ENCODE measurements at places on chromosomes 4 and X.
A peak's percentile ranks its signal among the peaks of the same experiment; 100 is the strongest.

DNA sequence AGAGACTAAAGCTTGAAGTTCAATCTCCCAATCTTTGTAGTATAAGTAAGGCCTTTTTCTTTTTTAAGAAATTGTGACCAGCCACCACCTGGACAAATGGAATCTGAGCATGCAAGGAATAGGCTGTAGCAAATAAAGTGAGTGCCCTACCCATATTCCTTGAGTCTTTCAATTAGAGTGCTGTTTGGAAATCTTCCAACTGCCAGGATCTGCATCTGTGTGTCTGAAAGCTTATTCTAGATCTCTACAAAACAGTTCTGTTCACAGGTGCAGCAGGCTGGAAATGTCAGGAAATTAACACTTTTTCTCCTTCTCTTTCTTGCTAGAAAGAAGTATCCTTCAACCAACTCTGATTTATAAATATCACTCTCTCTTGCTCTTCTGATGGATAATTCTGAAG is 76.7 kb upstream of the NDST3 start:
- no peaks in the 10 kb centered on the region for H3K27me3 ChIP-seq
- DNase-seq = no peak
- H3K36me3 ChIP-seq = no peaks in the 10 kb centered on the region
- no peak overlapping the region for H3K4me3 ChIP-seq

DNA sequence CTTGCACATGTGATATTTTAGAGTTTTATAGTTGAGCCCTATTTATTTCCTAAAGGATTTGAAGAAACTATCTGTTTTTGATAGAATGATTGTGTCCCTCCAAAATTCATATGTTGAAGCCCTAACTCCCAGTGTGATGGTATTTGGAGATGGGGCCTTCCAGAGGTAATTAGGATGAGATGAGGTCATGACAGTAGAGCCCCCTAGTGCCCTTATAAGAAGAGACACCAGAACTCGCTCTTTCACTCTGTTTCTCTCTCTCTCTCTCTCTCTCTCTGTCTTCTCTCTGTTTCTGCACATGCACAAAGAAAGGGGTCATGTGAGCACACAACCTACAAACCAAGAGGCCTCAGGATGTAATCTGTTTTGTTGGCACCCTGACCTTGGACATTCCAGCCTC is 921.9 kb upstream of the DIAPH2 start:
- no peaks in the 10 kb centered on the region for H3K36me3 ChIP-seq
- no peak overlapping the region for H3K4me3 ChIP-seq
- H3K27ac ChIP-seq = no peak overlapping the region
- no peaks in the 10 kb centered on the region for H3K27me3 ChIP-seq
- H3K4me1 ChIP-seq = no peaks in the 10 kb centered on the region

- no peaks in the 10 kb centered on the region for H3K4me1 ChIP-seq
- H3K27me3 ChIP-seq = no peaks in the 10 kb centered on the region
- DNase-seq = no peak
- no peaks in the 10 kb centered on the region for H3K36me3 ChIP-seq
- no peak overlapping the region for H3K27ac ChIP-seq
- H3K4me3 ChIP-seq = no peak overlapping the region
Observed at GRCh38 chrX:19642241-19643109, 127.2 kb upstream of the MAP3K15 start.

DNA sequence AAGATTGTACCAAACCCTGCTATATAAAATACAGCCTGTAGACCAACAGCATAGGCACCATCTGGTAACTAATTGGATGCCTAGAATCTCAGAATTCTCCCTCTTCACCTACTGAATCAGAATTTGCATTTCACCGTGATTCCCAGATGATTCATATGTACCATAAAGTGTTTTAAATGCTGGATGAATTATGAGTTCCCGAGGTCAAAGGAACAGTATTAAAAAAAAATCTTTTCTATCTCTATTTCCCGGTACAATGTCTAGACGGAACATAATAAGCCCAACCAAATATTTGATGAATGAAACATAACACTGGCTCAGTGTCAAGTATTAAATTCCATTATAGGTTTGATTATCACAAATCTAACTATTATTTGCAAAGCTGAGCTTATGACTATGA is 280.0 kb downstream of the ANKRD50 start:
- no peak overlapping the region for H3K27ac ChIP-seq
- peak; percentile 33 for DNase-seq
- no peaks in the 10 kb centered on the region for H3K36me3 ChIP-seq
- H3K27me3 ChIP-seq = no peaks in the 10 kb centered on the region

GRCh38 chrX:73214426-73215094 is at the start of gene NAP1L2:
NAP1L2 (minus strand) TSS chrX:73214851; CDS start chrX:73214492, 359 bp downstream.
- no peaks in the 10 kb centered on the region for H3K4me1 ChIP-seq
- no peaks in the 10 kb centered on the region for H3K27me3 ChIP-seq
- H3K4me3 ChIP-seq = peak within 1 kb of the TSS; percentile 41
- H3K27ac ChIP-seq = no peak within 1 kb of the TSS
